ENCODE measurements at places on chromosomes 7 and 10. TPM values are rescaled to one million over a fixed set of nuclear protein-coding genes. Genes with fewer than 3 reads are reported as not detected.

Gene RNF148
- total RNA-seq = 0.83 TPM

Gene NME8
- total RNA-seq = not detected

Gene PDE6C
- not detected for total RNA-seq

Gene EBLN1
- total RNA-seq = not detected

Gene SPACDR
- total RNA-seq = under 0.01 TPM

Gene HOXA5
- total RNA-seq = 22.1 TPM

Data from fibroblast of lung (primary cell).